ENCODE measurements at places on chromosomes 11 and 22.
A peak's percentile ranks its signal among the peaks of the same experiment; 100 is the strongest.

DNA sequence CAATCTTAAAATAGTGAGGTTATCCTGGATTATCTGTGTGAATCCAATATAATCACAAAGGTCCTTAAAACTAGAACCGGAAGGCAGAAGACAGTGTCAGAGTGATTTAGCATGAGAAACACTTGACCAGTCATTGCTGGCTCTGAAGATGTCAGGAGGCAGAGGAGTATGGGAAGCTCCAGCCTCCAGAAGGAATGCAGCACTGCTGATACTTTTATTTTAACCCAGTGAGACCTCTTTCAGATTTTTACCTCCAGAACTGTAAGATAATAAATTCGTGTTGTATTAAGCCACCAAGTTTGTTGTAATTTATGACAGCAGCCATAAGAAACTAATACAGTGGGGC is 134.4 kb upstream of the ZC3H12C start:
- DNase-seq, result no peak

- no peak for DNase-seq
Measured at GRCh38 chr11:71178076-71178475, 74.3 kb downstream of the SHANK2 start.

DNA sequence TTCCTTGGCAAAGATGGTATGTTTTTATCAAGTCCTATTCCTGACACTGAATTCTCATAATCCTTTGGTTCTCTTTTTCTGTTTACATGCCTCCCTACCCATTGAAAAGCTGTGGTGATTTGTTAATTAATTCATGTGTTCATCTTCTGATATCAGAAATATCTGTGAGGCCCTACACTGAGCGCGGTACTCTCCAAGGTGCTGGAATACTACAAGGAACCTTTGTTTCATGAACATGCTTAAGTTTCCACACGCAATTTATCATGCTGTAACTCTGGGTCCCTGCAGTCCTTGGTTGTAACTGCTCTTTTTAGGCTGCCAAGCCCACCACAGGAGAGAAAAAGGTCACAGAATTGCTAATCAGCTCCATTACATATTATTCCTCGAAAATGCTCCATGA is 331.8 kb downstream of the FAT3 start:
- DNase-seq, result no peak

- DNase-seq, result no peak
Measured at GRCh38 chr11:10715571-10715970, 22.0 kb upstream of the IRAG1 start.

- DNase-seq, result no peak
Measured at GRCh38 chr11:102293873-102294601, 23.2 kb upstream of the BIRC3 start.

GRCh38 chr22:36830601-36831000 is 13.8 kb upstream of the PVALB start:
- DNase-seq, result no peak

- DNase-seq, result no peak
Measured at GRCh38 chr11:108216988-108217387, 5.5 kb downstream of the NPAT start.

DNA sequence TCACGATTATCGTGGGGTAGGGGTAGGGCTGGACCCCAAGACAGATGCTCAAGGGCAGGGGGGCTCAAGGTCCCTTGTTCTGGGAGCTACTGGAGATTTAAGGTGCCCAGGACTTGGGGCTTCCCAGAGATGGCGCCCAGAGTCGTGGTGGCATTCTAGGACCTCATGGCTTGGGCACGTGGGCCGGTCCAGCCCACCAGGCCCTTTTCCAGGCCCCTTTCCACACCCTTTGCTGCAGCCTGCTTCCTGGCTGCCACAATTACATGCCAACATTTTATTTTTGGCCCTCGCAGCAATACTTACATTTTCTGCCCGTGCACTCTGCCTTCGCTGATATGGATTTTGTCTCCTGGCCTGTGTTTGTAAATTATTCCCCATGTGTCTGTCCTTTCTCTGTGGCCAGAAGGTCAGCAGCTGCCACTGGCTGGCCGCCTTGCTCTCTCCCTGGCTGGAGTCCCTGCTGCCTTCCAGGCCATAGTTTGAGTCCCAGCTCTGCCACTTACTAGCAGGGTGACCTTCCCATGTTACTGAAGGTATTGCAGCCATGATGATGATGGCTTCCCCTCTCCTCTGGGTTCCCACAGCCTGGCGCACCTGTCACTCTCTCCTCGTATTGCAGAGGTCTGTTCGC is 11.2 kb downstream of the MB start:
- no peak for DNase-seq

DNA sequence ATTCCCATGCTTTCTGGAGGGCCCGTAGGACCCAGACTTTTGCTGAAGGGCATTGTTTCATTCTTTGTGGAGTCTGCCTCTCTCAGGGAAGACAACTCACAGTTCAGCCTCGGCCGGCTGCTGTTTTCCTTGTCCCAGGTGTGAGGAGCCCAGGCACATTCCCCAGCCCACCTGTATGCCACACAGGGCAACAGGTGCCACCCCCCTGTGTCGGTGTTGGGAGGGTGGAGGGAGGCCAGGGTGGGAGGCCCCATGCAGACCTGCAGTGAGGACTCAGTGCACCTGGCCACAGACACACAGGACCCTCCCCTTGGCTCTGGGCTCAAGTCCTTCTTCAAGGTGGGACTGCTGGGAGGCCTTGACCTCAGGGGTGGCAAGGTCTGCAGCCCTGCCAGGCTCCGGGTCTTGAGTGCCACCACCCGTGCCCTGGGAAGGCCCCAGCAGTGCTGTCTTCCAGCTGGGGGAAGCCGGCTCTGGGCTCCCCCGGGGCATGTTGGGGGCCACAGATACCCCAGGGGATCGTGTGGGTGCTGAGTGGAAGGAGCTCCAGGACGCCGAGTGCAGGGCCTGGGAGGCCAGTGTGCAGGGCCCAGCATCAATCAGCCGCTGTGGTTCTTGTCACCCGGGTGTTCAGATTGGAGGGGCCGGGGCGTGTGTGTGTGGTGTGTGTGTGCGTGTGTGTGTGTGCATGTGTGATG is 1286.1 kb downstream of the BRD1 start:
- no peak for DNase-seq

DNA sequence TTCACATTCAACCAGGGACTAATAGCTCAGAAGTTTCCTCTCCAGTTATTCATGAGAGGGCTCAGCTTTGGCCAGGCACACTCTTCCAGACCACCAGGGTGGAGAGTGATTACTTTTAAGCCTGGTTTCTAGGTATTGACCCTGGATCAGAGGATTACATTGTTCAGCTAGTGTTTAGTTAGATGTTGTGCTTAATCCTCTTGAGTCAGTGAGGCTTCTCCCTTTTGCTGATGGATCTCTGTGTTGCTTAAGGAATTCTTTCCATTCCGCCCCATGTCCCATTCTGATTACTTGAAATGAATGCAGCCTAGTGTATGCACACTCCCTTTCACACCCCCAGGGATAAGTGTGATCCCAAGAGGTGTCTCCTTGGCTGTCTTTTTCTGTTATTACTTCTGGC is 271.7 kb upstream of the ANO5 start:
- no peak for DNase-seq

GRCh38 chr11:1377231-1377780 is 12.4 kb upstream of the BRSK2 start:
- no peak for DNase-seq

DNA sequence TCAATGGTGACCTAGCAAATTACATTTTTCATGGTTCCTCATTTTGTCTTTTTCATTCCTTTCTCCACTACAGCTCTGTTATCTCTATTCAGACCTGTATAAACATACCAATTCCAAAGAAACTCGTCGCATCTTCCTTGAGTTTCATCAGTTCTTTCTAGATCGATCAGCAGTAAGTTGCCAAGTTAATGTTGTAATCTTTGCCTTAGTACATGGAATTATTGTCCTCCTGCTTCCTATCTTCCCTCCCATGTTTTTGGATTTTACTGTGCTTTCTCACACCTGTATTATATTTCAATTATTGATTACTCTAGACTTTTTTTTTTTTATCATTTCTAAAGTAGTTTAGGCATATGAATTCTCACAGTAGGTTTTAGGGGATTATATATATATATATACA is 69.5 kb upstream of the GRIK4 start:
- DNase-seq, result no peak

DNA sequence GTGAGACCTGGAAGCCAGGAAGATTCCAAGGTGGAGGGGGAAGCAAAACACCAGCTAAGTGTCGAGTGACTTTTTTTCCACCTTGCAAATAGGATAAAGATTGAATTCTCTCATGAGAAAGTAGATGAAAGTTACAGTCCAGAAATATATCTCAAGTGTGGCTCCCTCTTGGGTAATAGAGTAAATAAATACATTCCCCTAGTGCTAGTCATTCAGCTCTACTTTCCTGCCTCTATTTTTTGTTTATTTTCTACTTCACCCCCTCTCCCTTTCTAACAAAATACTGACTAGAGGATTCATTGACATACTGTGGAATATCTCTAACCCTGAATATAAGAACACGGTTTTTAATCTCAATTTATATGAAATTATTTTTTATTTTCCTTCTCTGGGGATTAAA is 19.2 kb upstream of the OOSP4B start:
- DNase-seq, result no peak

- no peak for DNase-seq
Measured at GRCh38 chr22:30196141-30196879, 50.2 kb downstream of the LIF start.

GRCh38 chr22:45585437-45585755 is 82.7 kb downstream of the FBLN1 start:
- DNase-seq, result no peak

DNA sequence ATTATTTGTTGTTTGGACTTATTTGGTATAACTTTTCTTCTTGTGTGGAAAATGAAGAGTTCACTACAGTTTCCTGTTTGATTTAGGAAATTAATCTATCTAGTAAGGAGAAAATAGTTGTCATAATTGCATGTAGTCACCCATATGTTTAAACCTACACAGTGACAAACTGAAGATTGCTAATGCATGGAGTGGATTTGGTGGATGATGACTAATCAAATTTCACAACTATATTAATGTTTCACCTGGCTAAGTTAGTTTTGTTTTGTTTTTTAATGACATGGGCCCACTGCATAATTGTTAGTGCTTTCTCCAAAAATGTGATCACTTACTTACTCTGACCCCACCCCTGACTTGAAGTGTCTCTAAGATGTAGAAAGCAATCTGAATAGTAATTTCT is 170.6 kb downstream of the DYNC2H1 start:
- DNase-seq, result no peak

DNA sequence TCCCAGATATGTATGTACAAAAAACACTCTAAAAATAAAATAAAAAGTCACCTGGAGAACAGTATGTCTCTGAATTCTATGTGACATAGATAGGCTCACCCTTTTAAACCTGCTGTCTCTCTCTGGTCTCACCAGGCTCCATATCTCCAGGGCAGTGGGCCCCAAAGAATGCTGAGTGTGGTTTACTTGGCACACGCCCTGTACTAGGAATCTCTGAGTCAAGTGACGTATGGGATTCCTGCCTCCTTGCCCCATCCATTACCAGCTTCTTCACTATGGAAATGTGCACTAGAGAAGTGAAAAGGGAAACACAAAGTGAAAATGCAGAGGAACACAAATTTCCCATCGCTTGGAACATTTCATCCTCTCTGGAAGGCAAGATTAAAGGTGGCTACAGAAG is 722.2 kb upstream of the TENM4 start:
- DNase-seq, result no peak

DNA sequence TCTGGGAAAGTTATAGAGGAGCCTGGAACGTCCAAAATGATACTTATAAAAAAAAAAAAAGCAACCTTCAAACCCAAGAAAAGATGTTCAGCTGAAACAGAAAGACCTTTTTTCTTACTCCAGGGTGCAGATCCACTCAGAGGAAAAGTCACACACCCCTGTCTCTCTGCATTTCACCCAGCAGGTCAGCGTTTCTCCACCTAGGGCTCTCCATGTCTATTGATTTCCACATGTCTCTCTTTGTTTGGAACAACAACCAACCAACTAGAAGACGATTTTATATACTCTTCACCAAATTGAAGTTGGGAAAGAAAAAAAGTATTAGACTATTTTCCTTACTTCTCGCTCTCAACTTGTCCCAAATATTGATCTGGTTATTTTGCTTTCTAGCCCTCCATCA is 42.2 kb upstream of the BLID start:
- no peak for DNase-seq

GRCh38 chr11:76207642-76208401 is 1.5 kb upstream of the WNT11 start:
- peak; percentile 44 for DNase-seq

DNA sequence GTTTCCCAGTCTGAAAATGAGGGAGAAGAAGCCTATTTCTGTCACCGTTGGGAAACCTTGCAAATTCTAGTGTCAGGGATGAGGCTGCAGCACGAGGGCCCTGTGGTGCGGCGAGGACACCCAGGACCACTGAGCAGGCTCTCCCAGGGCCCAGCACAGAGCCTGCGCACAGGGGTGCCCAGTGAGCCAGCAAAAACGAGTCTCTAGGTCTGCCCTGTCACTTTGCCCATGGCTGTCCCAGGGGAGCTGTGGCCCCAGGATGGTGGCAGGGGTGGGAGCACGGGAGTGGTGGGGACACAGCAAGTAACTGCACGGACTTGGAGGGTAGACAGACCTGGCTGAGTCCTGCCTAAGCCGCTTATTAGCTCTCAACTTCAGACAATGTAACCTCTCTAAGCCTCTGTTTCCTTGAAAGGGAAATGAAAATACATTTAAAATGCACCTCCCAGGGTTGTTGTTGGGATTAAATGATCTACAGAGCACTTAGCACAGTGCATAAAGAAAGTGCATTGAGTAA is 44.2 kb downstream of the DSCAML1 start:
- no peak for DNase-seq

DNA sequence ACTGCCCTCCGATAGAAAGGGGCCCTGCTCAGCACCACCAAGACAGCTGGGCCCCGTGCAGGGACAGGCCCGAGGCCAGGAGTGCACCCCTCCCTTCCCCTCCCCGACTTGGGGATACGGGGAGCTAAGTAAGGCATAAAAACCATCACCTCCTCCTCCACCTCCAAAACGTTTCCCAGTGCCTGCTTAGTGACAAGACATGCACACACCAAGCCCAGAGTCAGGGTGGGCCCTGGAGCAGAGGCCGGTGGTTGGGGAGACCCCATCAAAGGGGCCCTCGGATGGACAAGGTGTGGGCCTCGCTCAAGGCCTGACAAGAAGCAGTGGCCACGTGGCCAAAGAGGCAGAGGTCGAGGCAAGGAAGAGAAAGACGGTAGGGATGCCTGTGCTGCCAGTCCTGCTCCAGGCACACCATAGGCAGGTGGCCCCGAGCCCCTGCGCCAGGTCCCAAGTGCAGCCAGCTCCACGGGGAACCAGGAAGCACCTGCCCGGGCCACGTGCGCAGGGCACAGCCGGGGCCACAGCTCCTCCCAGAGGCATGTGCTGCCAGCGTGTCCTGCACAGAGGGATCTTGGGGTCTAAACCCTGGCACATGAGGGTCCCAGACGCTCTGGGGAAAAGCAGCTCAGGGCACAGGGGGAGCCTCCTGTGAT is 53.0 kb downstream of the BRD1 start:
- DNase-seq, result no peak
